ENCODE measurements at places on chromosomes 4 and X. TPM values are rescaled to one million over a fixed set of nuclear protein-coding genes. Genes with fewer than 3 reads are reported as not detected.

DNA sequence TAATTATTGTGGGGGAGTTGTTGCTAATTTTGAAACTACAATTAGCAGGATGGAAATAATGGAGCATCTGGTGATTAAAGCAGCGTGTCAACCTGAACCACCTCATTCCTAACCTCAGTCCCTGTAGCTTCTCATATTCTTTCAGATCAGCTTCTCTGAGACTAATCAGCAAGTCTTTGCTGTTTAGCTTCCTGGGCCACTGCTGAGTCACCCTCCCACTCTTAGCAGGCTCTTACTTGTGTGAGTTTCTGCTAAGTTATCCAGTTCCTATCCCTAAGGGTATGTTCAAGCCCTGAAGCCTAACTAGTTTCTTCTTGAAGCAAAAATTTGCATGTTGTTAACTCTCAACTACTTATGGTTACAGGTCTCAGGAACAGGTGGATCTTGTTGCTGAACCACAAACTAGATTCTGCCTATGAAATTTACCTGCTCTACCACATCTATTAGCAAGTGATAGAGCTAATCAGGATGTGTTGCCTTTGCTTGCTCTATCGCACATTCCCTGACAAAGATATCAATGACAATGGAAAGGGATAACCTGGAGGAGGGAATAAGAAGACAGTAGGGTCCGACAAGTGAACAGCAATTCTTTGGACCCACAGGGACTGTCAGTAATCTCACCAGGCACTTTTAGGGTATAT is 134.2 kb downstream of the EIF4E start:
- DNase-seq, result no peak

Gene CCKAR
- total RNA-seq, result not detected

Gene KCTD8
- 0.30 TPM for total RNA-seq

GRCh38 chr4:158461336-158461735 is 60.3 kb upstream of the RXFP1 start:
- no peak for DNase-seq

DNA sequence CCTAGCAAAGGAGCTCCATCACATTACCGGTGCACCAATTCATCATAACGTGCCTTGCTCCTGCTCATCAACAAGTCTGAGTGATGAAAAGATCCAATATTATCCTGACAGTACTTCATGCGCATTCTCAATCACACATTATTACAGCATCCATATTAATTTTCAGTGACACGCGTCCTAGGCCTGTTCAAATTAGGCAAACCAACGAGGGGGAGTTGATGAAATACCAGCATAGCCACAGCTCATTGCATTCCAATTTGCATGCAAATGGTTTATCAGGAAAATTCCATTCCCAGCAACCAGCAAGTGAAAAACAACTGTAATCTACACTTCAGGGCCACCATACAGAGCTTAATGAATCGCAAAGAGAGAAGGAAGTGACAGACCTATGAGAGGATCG is 236.9 kb downstream of the DCLK2 start:
- no peak for DNase-seq

GRCh38 chr4:19936476-19936875 is 315.2 kb upstream of the SLIT2 start:
- DNase-seq, result no peak

Gene DMP1
- total RNA-seq, result not detected

- DNase-seq, result no peak
These were observed 58.6 kb downstream of the PALLD start for GRCh38 chr4:168555437-168555836.

- no peak for DNase-seq
These were observed 46.9 kb upstream of the PHKA2 start for GRCh38 chrX:19030805-19031204.

DNA sequence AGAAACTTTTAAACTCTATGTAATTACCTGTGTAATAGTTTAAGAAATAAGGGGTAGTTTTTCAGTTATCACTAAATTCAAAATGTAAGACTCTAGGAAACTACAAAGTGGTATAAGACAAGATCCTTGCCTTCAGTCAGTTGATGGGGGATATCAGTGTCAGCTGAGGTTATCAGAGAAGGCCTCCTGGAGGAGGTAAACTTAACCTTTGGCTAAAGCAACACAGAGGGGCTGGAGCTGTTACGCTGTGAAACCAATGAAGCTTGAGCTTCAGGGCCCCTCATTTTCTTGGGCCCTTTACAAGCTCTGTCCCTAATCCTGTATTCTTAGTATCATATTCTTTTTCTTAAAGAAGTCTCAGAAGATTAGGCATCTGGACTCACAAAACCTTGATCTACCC is 35.9 kb downstream of the FAM13A start:
- no peak for DNase-seq
